ENCODE measurements at places on chromosomes 2 and 18. TPM values are rescaled to one million over a fixed set of nuclear protein-coding genes. Genes with fewer than 3 reads are reported as not detected.

NTSR2 gene
- total RNA-seq: not detected

CD302 gene
- 64.3 TPM for total RNA-seq

IFIH1 gene
- total RNA-seq: 78.0 TPM

HOXD12 gene
- not detected for total RNA-seq

CCDC148 gene
- 0.42 TPM for total RNA-seq

SAG gene
- 0.21 TPM for total RNA-seq
